Germinal center (tissue), 1 donor: ENCODE measurements at places on chromosomes 2 and 18.

GRCh38 chr2:21263622-21264021 lies 139.9 kb downstream of the TDRD15 start:
- DNase-seq = no peak

GRCh38 chr2:29195796-29196195 lies 80.6 kb downstream of the CLIP4 start:
- no peak for DNase-seq

GRCh38 chr2:192983173-192983572 lies 788.4 kb upstream of the TMEFF2 start:
- no peak for DNase-seq

DNA sequence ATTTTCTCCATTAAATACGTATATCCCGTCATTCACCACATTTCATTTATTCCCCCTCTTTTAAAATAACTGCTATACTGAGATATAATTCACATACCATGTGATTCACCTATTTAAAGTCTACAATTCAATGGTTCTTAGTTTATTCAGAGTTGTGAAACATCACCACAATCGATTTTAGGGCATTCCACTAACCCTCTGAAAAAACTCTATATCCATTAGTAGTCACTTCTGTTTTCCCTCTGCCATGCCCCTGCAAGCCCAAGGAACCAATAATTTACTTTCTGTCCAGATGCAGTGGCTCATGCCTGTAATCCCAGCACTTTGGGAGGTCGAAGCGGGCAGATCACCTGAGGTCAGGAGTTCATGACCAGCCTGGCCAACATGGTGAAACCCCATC lies 95.5 kb upstream of the FZD5 start:
- DNase-seq = no peak

DNA sequence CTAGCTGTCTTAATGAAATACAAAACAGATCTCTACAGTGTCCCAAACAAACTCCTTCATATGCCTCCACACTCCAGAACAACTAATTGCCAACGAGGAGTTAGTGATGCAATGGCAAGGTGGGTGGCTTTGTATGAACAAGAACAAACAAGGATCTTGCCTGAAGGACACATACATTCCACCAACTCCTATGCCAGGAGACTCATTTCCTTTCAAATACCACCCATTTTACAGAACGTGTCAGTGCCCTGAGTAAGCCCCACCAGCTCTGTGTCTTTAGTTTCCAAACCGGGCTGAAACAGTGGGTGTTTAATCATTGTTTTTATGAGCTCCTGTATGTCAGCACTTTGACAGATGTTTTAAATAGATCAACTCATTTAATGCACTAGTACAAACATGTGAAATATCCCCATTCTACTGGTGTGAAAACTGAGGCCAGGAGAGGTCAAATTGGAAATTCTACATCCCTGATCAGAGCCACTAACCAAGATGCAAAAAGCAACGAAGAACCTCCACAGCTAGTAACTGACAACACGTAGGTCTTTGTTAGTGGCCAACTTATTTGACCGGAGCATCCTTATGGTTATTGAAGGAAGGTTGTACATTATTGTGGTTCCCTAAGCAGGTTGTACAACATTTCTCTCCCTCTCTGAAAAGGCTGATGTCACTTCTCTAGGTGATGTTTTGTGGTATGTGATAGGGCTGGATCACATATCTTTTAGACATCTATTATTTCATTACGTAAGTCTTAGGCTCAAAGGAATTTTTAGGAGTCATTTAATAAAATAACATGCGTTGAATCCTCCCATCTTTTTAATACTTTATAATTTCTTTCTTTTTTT lies 534.9 kb upstream of the TNP1 start:
- DNase-seq = no peak

- DNase-seq = no peak
Observed at GRCh38 chr2:196263181-196263747, 91.9 kb upstream of the STK17B start.

DNA sequence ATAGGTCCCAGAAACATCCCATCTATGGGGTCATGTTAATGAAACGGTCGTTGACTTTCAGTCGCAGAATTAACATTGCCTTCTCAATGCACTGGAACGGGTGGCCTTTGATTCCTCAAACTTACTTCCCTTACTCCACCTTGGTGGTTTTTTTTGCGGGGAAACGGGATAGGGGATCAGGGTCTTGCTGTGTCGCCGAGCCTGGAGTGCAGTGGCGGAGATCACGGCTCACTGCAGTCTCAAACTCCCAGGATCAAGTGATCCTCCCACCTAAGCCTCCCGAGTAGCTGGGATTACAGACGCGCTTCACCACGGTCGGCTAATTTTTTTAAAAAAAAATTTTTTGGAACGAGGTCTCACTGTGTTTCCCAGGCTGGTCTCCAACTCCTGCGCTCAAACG lies 754 bp downstream of the ATG16L1 start:
- DNase-seq = no peak

DNA sequence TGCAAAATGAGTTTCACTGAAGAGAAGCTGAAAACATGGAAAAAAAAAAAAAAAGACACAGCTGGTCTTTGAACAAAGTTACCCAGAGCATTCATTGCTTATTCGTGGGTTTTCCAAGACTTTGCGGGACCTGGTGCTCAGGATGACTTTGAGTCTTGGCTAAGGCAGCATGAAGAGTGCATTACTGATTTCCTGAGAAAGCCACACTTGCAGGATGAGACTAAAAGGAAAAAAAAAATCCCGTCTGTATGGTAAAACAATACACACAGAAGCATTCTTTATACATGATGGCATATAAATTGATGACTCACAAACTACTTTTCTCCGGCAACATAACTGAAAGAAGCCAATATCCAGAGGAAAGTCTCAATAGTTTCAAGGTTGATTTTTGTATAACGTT lies 195.4 kb downstream of the SPP2 start:
- no peak for DNase-seq

DNA sequence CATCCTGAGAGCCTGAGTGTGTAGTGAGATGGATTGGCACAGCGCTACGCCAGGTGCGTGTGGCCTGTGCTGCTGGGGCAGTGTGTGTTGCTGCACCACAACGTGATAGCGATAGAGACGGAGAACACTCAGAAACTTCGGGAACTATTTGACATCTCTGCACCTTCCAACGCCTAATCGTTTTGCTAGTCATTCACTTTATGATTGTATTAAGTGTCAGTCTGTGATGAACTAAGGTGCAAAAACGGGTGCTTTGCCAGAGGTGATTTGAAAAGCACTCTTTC lies 26.0 kb upstream of the IGFBP2 start:
- no peak for DNase-seq

DNA sequence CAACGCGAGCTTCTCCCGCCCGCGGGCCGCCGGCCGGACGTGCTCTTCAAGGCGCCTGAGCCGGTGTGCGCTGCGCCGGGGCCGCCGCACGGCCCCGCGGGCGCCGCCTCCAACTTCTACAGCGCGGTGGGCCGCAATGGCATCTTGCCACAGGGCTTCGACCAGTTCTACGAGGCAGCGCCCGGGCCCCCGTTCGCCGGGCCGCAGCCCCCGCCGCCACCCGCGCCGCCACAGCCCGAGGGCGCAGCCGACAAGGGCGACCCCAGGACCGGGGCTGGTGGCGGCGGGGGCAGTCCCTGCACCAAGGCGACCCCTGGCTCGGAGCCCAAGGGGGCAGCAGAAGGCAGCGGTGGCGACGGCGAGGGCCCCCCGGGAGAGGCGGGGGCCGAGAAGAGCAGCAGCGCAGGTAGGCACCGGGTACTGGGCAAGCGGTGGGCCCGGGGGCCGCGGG lies 676 bp downstream of the HOXD11 start:
- DNase-seq = no peak

- DNase-seq = no peak
Observed at GRCh38 chr2:27807476-27807875, 36.0 kb downstream of the MRPL33 start.

DNA sequence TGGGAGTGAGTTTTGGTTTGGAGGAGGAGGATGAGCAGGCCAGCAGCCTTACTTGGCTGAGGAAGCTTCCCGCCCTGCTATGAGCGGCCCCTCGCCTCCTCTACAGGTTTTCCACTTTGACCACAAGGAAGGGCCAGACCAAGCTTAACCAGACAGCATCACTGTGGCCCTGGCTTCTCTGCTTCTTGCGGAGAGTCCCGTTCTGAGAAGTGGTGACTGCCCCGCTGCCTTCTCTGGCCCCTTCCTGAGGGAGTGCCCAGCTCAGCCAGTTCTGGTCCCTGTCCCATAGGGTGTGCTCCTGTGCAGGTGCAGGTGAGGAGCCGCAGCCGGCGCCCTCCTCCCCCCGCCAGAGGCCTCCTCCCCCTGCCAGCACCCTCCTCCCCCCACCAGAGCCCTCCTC lies 101.0 kb downstream of the FAM210A start:
- DNase-seq = no peak

GRCh38 chr2:120422465-120423160 lies 76.7 kb downstream of the INHBB start:
- DNase-seq = no peak

- DNase-seq = peak; percentile 4
Observed at GRCh38 chr2:88950010-88950409, 258.5 kb downstream of the RPIA start.

- DNase-seq = no peak
Observed at GRCh38 chr18:13582178-13582670, 144.1 kb downstream of the FAM210A start.
